Mesothelial cell of epicardium (in vitro differentiated cells): ENCODE measurements at places on chromosomes 2 and 18.

- no peaks in the 10 kb centered on the region for H3K36me3 ChIP-seq
- H3K4me1 ChIP-seq: peaks cover 4% of the 10 kb centered on the region
- DNase-seq: no peak
- peaks cover 32% of the 10 kb centered on the region for H3K27me3 ChIP-seq
- H3K4me3 ChIP-seq: no peak overlapping the region
These were observed 130.9 kb downstream of the UXS1 start for GRCh38 chr2:106063181-106063580.

- H3K4me1 ChIP-seq: no peaks in the 10 kb centered on the region
- no peak overlapping the region for H3K27ac ChIP-seq
- H3K4me3 ChIP-seq: no peak overlapping the region
- no peak for DNase-seq
- peaks cover 6% of the 10 kb centered on the region for H3K27me3 ChIP-seq
- H3K36me3 ChIP-seq: no peaks in the 10 kb centered on the region
These were observed 69.7 kb upstream of the SULT1C3 start for GRCh38 chr2:108169982-108170625.

- no peaks in the 10 kb centered on the region for H3K27me3 ChIP-seq
- H3K27ac ChIP-seq: no peak overlapping the region
- DNase-seq: no peak
These were observed 1610.8 kb downstream of the SUCLG1 start for GRCh38 chr2:82848285-82848684.

DNA sequence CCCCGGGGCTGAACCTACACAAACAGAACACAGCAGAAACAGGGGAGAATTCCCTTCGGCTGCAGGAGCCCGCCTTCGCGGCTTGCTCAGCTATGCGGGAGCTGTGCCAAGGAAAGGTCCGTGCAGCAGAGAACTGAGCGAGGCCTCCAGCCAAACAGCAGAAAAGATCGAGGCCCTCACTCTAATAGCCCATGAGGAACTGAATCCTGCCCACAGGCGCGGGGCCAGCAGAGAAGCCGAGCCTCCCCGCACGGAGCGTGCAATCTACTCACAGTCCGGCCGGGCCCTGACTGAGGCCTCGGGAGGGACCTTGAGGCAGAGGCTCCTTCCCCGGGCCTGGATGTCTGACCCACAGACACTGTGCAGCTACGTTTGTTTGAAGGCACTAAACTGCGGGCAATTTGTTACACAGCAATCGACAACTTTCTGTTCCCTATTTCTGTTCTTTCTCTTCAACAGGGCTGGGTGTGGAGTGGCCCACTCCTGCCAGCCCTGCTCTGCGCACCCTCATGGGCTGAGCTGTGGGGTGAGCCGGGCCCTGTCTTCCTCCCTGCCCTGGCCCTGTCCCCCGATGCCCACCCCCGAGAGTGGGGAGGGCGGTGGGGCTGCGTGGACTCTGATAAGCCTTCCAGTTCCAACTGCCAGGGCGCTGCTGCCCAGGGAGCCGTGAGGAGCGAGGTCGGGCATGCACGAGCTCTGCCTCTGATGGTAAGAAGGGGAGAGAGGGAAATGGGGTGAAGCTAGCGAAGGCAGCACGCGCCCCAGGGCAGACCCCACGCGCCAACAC lies 13.7 kb downstream of the HES6 start:
- peaks cover 5% of the 10 kb centered on the region for H3K27me3 ChIP-seq
- H3K4me1 ChIP-seq: peaks cover 23% of the 10 kb centered on the region
- H3K4me3 ChIP-seq: no peak overlapping the region
- DNase-seq: no peak
- H3K36me3 ChIP-seq: peaks cover 7% of the 10 kb centered on the region

GRCh38 chr2:231597014-231597611 lies 4.4 kb downstream of the TEX44 start:
- no peak overlapping the region for H3K4me3 ChIP-seq
- no peaks in the 10 kb centered on the region for H3K27me3 ChIP-seq
- no peaks in the 10 kb centered on the region for H3K36me3 ChIP-seq
- no peak overlapping the region for H3K27ac ChIP-seq

DNA sequence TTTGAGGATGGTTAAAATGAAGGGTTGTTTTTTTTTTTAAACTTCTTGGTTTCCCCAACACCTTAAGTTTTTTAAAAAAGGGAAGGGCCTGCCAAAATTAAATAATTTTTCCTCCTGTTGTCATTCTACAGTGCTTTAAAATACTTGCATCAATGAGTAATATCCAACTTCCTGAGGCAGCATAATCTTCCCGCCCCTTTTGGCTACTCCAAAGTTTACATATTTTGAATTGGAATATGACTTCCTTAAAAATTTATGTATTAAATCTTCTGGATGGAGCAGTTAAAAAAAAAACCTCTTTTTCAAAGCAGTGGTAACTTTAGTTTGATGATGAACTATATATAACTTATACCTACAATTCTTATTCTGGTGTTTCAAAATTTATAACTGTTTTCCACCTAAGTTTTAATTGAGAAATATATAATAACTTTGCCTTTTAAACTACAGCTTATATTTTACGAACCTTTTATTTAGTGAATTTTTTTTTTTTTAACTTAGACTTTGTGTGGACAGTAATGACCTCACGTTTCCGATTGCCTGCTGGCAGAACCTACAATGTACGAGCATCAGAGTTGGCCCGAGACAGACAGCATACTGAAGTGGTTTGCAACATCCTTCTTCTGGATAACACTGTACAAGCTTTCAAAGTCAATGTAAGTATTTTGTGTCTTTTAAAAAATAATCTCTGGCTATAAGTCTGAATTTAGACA lies 49.8 kb downstream of the PTPN4 start:
- no peak overlapping the region for H3K27ac ChIP-seq
- no peaks in the 10 kb centered on the region for H3K27me3 ChIP-seq
- peaks cover 14% of the 10 kb centered on the region for H3K4me1 ChIP-seq
- DNase-seq: no peak
- H3K36me3 ChIP-seq: peaks cover 37% of the 10 kb centered on the region
- no peak overlapping the region for H3K4me3 ChIP-seq

DNA sequence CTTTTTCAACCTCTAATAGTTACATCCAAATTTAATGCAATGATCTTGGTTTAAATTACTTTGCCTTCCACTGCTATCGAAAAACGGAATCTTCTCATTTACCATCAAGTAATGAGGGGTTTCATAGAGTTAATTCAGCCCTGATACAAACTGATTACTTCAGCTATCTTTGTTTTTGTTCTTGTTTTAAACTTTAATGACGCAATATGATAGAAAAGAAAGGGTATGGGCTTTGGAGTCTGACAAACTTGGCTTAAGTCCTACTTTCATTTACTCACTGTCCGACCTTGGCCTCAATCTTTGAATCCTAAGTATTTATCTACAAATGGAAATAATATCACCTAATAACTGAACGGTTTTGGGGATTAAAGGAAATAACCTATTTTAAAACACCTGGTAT lies 16.1 kb downstream of the ADAM17 start:
- peaks cover 8% of the 10 kb centered on the region for H3K36me3 ChIP-seq
- no peak overlapping the region for H3K4me3 ChIP-seq
- peaks cover 26% of the 10 kb centered on the region for H3K4me1 ChIP-seq
- DNase-seq: no peak
- H3K27me3 ChIP-seq: no peaks in the 10 kb centered on the region

- no peak for DNase-seq
- peaks cover 2% of the 10 kb centered on the region for H3K36me3 ChIP-seq
These were observed 97.2 kb upstream of the ZCCHC2 start for GRCh38 chr18:62425465-62426190.
